Jurkat, Clone E6-1 (cell line): ENCODE measurements at places on chromosomes 7 and 10.

- DNase-seq: no peak
Measured at GRCh38 chr7:20786779-20787659, at the start of gene SP8. Gene SP8 (minus strand): TSS chr7:20786886. CDS start chr7:20786798, 88 bp downstream.

DNA sequence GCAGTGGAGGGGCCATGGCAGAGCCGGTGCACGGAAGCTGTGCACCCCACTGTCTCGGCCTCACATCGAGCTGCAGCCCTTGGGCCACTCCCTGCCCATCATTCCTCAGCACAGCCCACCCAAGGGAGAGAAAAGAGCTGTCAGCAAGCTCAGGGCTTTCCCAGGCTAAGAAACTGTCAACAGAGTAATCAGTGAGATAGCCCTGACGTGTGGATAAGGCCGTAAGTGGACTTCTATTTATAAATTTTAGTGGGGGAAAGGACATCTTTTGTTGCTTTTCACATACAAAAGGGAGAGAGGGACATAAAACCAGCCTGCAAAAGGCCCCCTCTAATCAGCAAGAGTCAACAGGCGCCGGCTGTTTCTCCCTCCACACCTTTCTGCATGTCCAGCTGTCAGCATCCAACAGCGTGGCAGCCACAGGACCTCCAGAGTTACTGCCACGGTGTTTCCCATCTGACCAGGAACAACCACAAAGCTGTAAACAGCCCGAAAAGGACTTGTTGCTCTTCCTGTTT, 56.8 kb upstream of the DDC start:
- DNase-seq: no peak

GRCh38 chr10:73398024-73398423, 15.8 kb downstream of the ANXA7 start:
- no peak for DNase-seq

DNA sequence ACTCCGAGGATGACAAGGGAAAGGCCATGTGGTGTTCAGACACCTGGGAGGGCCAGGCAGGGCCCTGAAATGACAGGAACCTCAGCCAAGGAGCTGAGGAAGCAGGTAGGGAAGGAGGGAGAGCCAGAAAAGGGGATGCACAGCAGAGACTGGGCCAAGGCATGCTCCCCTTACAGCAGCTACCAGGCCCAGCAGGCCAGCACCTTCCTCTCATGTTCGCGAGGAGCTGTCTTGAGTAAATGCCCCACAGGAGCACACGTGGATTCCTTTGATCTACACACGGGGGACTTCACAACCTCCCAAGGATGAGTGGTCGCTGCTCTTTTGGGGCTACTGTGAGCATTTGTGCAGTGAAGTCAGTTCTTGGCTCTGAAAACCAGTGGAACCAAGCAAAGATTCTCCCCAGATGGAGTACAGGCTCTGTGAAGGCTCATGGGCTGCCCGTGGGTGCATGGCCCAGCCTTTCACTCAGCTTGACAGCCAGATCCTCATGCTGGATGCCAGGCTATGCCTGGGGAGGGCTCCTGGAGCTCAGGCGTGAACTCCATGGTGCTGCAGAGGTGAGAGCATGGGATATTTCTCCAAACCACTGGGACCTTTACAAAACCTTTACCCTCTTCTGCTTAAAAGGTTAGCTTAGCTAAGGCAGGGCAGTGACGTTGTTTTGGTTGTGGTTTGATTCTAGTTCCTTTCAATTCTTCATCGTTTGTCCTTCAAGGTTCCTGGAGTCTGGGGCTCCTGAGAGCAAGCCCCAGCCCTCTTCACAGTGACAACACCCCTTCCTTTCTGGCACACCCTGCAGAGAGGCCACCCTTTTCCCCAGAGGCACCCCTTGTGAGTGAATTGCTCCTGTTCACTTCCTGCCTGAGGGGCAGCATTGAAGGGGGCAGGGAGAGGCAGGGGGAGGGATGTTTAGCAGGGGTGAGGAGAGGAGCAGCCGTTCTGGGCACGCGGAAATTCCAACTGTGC, 74.2 kb upstream of the ZPBP start:
- peak; percentile 48 for DNase-seq

DNA sequence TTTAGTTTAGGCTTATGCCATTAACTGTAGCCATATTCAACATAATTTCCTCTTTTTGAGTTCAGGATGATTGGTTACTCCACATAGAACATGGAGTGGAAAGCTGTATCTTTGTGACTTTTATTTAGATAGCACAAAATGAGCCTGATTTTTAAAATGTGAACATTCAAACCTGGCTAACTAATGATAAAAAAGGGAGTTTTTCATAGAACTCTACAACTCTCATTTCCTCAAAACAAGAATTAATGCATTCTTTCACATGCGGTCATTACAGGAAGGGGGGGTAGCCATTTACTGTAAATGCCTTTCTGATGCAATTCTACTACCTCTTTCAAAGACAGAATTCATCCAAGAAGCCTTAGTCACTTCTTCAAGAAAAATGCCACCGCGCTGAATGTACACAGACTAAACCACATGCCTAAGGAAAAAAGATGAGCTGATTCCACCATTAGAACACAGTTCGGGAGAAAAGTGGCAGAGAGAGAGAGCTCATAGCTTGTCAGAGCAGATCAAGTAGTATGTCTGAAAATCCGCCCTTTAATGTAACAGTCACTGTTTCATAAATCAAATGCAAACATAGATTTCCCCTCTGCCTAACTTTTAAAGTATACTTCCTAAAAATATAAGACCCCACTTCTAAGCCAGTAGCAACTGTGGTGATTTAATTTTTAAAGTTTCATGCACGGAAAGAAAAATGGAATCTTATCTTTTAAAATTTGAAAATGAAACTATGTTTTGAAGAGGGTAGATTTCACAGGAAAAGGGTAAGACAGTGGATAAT, 226.4 kb upstream of the KLF14 start:
- DNase-seq: peak; percentile 36

- peak; percentile 22 for DNase-seq
Measured at GRCh38 chr10:79241990-79242619, 105.2 kb upstream of the PPIF start.

DNA sequence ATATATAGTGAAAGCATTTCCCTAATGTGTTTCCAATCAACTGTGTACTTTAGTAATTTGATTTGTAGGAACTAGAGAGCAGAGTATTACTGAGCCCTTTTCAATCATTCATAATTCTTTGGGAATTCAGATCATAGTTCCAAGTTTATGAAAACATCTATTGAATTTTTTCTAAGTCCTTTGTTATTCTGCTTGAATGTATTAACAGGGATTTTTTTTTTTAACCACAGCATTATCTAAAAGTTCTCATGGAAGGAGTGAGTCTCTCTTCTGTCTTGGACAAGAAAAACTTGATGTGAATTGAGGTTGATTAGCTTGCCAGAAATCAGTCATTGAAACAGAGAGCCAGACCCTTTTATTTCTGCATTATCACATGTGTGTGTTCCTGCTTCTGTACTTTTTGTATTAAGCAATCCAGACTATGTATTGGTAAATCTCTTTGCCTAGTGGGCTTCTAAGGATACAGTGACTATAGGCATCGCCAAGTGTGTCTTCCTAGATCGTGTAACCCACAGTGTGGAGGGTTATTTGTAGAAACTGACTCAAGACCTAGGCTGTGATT, 59.9 kb downstream of the BMPER start:
- DNase-seq: no peak

- no peak for DNase-seq
Measured at GRCh38 chr7:96359876-96360275, 38.0 kb upstream of the SLC25A13 start.

GRCh38 chr10:126661841-126662515, 8.5 kb downstream of the C10orf90 start:
- no peak for DNase-seq

DNA sequence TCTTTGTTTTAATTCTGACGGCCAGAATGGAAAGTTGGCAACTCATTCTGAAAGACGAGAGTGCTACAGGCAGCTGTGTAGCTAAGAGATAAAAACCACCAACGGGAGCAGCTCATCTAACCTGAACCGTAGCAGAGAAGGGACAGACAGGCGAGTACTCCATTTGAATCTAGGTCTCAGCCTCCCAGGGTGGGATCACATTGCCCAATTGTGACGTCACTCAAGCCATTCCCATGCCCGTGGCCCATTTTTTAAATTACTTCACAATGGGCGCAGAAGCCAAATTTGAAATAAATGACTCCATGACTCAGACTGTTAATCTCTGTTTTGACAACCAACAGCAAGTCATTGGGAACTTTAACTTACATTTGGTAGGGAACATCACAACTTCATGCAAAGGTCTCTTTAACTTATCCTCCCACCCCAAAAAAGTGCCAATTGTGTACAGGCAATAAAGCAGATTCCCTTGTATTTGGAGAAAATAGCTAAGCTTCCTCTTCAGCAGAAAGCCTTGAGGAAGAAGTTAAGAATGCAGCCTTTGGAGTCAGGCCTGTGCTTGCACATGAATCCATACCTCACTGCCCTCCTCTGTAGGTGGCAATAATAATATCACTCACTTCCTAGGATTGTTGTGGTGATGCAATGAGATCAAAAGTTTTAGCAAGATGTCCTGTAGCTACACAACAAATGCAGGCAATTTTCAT, 93.2 kb upstream of the KIF5B start:
- no peak for DNase-seq

DNA sequence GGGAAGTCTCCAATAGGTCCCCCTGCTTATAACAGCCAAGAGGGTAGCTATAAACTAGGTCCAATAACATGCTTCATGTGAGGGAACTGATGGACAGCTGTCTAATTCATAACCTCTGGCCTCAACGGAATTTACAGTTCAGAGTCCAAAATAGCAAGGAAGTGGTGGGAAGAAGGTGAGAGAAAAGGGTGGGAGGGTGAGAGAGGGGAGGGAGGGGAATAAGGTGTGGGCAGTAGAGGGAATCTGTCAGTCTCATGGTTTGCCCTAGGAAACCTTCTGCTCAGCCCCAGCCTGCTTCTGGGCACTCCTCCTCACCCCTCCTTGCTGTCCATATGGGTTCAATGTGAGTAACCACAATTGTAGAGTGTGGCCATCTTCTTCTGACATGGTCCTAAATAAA, 133.4 kb upstream of the ADO start:
- DNase-seq: no peak

DNA sequence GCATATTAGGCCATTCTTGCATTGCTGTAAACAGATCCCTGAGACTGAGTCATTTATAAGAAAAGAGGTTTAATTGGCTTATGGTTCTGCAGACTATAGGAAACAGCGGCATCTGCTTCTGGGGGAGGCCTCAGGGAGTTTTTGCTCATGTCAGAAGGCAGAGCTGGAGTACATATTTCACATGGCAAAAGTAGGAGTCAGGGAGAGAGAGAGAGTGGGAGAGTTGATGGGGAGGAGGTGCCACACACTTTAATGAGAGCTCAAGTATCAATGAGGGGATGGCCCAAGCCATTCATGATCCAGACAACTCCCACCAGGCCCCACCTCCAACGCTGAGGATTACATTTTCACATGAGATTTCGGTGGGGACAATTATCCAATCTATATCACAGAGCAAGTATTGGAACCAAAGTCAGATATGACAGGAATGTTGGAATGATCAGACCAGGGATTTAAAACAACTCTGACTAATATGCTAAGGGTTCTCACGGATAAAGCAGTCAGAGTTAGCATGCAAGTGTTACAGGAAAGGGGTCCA, 795.3 kb upstream of the CELF2 start:
- no peak for DNase-seq

DNA sequence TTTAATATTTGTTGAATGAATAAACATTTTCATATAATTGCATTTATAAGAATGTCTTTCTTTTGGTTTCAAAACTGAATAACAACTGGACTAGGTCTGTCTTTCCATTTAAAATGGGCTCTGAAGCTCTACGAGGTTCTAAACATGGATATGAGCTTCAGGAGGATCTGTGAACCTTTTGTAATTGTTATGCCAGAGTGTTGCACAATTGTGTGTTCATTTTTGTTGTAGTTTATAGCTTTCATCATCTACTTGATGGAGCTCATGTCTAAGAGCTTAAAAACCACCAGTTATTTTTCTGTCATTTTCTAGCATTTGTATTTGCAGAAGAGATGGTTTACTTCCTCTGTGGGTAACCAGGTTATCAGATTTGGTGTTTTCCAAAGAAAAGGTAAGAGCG, 265.7 kb upstream of the NPY start:
- DNase-seq: no peak

DNA sequence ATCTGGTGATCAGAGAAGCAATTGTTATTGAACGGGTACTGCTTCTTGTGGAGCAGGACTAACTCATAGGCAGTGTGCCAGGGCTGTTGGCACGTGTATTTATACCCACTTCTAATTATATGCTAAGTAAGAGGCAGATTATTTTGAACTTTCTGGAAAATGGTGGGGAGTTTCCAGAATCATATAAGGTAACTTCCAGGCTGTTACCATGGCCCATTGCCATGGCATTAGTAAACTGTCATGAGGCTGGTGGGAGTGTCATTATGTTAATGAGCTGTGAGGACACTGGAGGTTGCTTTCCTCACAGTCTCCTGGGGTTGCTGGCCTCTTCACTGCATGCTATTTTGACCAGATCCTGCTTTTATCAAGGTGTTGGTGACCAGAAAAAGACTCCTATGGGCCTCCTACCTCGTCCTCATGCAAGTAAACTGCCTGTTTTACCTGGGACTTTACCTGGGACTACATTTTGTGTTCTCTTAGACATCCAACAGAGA, 122.6 kb downstream of the KCND2 start:
- no peak for DNase-seq

- DNase-seq: no peak
Measured at GRCh38 chr10:35452171-35452570, 115.9 kb downstream of the CCNY start.

DNA sequence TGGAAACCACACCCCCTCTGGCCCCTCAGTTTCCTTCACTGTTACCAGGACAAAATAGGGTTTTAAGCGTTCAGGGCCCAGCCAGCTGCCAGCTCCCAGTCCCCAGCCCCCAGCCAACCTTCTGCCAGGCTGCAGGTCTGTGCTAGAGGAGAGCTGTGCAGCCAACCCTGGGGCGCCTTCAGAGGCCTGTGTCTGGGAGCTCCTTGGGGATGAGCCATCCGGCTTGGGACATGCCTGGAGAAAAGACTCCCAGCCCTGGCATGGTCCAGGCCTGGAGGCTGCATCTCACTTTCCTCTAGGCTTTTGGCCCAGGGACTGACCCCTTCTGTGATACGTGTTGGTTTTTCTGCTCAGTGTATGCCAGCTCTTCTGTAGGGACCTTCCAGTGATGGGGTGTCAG, 487.6 kb upstream of the MGMT start:
- no peak for DNase-seq

DNA sequence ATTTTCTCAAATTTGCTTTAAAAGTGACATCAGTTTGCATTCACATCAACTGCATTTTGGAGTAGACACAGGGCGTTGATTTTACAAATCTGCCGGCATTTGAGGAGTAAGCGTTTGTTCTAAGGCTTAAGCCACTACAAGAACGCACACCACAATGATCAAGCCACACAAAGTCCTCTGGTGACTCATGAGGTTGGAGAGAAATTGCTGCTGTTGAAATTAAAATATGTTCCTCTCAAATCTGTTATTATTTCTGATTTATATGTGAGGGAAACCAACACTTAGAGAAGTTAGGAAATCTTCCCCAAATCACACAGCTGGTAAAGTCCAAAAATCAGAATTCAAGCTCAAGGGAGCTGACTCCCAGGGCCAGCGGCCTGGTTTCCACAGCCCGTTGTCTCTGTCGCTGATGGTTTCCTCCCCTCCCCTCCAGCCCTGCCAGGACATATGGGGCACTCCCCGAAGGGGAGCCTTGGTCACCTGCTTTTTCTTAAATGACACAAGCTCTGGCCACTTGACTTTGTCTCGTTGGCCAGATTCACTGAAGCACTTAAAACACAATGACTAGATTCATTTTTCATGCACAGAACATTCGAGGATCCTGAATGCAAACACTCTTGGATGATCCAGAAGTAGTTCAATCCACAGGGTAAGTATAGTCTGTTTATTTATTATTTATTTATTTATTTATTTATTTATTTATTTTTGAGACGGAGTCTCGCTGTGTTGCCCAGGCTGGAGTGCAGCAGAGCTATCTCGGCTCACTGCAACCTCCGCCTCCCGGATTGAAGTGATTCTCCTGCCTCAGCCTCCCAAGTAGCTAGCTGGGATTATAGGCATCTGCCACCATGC, 29.2 kb upstream of the KLF6 start:
- DNase-seq: no peak
